ENCODE measurements at places on chromosomes 7 and 10.
A peak's percentile ranks its signal among the peaks of the same experiment; 100 is the strongest.

- peak; percentile 79 for DNase-seq
Measured at GRCh38 chr10:73076360-73077183, 20.1 kb downstream of the P4HA1 start.

- no peak for DNase-seq
Measured at GRCh38 chr7:129006636-129007414, 48.1 kb downstream of the TNPO3 start.

DNA sequence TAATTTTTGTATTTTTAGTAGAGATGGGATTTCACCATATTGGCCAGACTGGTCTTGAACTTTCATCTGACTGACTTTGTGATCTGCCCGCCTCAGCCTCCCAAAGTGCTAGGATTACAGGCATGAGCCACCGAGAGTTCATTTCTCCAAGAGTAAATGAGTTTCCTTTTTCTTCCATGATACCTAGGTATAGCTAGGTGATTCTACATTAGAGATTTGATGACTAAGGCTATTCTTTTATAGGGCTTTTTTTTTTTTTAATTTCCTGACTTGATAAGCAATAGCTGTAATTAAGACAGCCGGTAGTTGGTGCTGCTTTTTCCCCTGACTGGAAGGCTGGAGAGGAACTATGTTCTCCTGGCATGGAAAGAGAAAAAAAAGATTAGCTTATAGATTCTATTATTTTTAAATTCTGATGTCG lies 3.3 kb downstream of the PTPN12 start:
- no peak for DNase-seq

GRCh38 chr7:51263631-51264484 lies 52.8 kb downstream of the COBL start:
- no peak for DNase-seq

DNA sequence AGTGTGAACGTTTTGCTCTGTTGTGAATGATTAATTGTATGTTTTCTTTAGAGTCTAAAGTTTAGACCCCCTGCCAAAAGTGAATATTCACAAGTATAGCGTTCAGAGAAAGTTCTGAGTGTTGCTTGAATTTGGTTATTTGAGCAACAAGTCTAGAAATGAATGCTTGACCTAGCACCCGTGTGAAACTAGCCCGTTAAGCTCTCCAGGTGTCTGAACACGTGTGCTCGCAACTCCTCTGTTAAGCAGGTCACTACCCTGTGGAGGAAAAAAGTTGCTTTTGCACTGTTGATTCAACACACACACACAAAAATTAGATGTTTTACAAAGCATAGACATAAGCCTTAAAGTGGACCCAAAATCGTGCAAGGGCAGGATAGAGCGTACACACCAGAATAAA lies 78.6 kb upstream of the SAMD8 start:
- DNase-seq: no peak

DNA sequence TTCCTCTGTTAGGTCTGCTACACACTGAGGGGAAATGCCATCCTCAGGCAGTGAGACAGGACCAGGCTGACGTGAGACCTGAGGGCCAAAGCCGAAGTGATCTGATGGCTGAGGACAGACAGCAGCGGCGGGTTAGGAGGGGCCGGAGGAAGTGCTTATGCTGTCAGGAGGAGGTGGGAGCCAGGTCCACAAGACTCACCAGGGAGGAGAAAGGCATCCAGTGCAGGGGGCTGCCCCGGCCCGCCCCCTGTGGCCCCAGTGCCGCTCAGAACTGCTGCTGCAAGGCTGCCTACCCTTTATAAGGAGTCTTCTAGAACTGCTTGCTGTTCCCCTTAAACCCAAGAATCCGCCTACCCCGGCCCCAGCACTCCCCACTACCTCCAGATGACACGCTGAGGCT lies 19.8 kb downstream of the AKR1E2 start:
- DNase-seq: no peak

DNA sequence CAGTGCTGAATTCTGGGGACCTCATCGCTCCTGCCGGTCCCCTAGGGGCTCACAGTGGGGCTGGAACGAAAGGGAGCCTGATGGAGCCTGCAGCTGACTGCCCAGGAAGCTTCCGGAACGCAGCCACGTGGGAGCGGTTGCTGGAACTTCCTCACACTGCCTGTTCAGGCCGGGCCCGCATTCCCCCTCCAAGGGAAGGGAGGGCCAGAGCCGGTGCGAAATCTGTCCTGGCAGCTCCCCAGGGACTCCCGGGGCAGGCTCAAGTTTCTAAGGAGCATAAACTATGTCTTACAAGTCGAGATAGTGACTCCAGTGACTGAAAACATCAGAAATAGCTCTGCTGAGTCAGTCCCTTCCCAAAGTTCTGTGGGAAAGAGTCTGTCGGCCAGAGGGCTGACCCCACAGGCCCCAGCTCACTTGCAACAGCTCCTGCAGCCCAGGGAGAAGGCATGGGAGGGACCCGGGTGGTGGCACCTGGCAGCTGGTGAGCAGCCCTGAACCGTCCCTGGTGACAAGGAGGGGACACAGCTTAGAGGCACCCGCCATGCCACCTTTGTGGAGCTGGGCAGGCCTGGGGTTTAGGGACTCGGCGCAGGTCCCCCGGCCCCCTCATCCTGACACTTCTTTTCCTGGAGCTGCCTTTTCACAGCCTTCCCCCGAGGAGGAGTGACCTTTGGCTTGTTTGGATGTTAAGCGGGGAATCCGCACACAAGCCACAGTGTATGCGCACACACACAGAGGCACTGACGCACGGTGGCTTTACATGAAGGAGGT lies 47.6 kb downstream of the PDGFA start:
- peak; percentile 28 for DNase-seq

- no peak for DNase-seq
Measured at GRCh38 chr10:46306516-46307184, 19.9 kb downstream of the ANTXRL start.

- no peak for DNase-seq
Measured at GRCh38 chr7:55657654-55658053, 85.4 kb upstream of the VOPP1 start.

- peak; percentile 19 for DNase-seq
Measured at GRCh38 chr10:106931159-106931852, 233.2 kb downstream of the SORCS1 start.

DNA sequence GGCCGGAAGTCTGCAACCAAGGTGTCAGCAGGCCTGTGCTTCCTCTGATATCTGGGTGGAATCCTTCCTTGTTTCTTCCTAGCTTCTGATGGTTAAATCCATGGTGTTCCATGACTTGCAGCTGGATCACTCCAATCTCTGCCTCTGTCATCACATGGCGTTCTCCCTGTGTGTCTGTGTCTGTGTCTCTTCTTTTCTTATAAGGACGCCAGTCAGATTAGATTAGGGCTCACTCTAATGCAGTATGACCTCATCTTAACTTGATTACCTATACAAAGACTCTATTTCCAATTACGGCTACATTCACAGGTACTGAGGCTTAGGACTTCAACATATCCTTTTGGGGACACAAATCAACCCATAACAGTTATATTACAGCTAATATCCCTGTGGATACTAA lies 70.3 kb upstream of the FAM3C start:
- DNase-seq: no peak

- DNase-seq: no peak
Measured at GRCh38 chr10:78634389-78634815, 434.4 kb upstream of the ZMIZ1 start.

DNA sequence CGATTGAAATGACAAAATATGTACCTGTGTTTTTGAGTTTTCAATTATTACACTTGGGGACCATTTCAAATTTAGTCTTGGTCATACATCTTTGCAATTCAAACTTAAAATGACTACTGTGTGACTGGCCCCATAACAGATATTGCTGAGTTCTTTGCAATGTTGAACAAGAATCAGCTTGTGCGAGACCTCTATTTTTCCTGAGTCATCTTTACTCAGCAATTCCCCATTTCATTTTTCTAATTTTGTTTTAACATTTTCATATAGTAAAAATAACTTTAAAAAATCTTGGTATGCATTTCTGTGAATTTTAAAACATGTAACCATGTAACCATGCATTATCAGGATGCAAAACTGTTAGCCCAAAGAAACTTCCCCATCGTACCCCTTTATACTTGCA lies 678.1 kb downstream of the ANKRD7 start:
- DNase-seq: no peak

DNA sequence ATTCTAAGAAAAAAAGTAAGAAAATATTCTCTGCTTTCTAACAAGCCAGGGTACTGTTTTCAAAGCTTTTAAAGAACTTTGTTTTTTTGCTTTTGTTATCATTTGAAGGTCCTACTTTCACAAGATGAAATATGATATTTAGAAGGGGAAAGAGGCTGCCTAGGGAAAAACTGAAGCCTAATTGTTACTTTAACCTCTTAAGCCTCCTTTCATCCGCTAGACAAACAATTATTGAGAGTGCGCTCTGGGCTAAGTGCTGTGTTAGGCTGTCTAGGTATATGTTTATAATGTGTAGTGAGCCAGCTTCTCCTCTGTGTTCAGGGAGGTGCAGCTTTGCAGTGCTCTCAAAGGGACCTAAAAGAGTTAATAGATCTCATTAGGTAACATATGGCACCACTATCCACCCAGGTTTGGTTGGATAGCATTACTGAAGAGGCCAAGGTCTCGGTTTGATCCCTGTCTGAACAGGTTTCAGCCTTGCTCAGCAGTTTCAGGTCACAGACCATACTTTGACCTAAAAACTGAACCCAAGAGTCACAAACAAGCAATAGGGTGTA lies 17.9 kb downstream of the PDK4 start:
- no peak for DNase-seq

DNA sequence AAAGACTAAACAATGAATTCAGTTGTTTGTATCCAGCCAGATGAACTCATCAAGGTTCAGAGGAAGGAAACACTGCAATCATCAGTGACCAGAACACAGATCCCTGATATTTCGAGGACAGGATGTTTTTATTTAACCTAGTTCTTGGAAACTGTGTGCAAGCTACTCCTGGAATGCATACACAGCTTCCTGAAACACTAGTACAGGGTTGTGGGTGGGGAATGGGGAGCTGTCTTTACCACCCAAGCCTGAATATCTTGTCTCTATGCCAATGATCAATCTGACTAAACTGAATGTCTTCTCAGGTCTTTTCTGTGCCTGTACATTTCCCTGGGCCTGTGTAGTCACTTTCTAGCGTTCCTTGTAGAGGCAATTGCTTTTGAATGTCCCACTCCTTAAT lies 374.6 kb downstream of the CALN1 start:
- no peak for DNase-seq

DNA sequence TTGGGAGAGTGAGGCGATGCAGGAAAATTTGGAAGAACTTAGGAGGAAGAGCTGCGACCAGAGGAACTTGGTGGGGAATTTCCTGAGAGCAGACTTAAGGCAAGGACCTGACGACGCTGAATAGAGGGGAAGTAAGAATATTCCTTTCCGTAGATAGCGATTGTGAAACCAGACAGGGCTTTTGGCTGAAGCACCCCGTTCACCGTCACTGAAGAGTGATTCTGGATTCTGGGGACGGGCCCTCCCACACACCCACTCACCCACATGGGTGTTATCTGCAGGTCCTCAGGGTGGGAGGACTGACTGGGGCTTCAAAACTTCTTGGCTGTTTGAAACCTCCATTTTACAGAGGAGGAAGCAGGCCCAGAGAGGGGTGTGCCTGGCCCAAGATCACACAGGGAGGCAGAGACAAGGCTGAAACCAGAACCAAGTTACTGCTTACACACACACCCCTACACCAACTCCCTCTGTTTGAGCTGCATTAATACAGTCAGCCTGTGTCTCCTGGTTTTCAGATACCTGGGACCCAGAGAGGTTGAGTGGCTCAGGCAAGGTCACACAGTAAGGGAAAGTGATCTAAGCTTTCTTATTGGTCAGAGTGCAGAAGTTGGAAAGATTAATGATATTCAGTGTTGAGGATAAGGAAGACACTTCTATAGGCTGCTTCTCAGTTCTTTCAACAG lies 37.2 kb upstream of the CDH23 start:
- DNase-seq: peak; percentile 62

- DNase-seq: peak; percentile 13
Measured at GRCh38 chr10:24237801-24238395, 29.0 kb downstream of the KIAA1217 start.

- no peak for DNase-seq
Measured at GRCh38 chr7:100065452-100066186, 15.9 kb downstream of the ZNF3 start.

DNA sequence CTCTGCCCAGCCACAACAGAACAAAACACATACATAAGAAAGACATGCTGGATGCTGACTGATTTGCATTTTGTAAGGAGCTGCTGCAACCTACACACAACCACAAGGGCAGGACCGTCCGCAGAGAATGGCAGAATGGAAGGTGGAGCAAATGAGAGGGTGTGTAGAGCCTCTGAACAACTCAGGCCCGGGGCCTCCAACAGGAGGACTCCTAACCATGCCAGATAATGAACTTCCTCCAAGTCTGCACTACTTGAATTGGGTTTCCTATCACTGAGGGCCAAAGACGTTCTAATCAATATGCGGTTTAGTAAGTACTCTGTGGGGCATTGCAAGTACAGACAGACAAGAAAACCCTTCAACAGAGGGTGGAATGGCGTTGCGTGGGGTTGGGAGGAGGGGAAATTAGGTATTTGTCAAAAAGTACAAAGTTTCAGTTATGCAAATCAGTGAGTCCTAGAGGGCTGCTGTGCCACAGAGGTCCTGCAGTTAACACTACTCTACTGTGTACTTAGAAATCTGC lies 14.6 kb downstream of the VOPP1 start:
- no peak for DNase-seq

DNA sequence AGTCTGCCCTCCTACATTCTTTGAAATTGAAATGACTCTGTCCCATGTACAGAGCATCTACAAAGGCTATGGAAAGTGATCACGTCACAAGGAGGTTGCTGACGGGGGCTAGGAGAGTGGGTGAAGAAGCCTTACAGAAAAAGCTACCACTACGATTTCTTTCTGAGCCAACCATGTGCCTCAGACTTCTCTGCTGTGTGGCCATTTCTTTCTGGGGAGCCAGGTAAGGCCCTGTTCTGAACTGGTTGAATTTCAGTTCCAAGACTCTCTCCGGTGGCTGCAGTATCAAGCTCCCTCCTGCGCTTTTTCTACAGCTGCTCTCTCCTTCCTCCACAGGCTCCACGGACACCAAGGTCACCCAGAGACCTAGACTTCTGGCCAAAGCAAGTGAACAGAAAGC lies 112.5 kb upstream of the PRSS1 start:
- DNase-seq: no peak

DNA sequence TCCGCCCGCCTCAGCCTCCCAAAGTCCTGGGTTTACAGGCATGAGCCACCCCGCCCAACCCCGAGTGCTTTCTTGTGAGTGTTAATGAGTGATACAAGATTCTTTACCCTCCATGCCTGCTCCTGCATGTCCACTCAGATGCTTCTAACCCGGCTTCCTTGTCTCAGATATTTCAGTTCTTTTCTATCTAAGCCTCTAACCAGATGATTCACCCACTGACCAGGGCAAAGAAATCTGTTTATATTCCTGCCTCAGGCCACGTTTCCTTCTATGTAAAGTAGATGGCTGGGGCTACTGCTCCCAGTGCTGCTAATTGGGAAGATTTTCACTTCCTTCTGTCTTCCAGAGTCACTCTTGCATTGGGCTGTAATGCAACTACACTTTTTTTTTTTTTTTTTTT lies 395.1 kb upstream of the ANKRD30A start:
- DNase-seq: no peak

DNA sequence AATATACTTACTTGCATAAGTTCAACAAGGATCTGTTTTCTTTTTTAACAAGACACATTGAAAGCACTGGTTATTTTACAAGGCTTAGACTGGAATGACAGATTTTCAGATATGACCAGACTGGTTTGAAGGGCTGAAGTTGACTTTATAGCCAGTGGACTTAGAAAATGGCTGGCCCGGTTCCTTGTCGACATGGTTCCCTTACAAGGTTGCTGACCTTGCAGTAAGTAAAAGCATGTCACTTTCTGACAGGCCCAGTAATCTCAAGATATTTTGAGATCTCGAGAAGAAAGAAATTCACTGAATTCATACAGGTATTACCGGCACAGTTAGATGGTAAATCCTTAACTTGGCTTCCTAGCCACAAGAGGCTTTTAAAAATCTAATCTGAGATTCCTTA lies 136.5 kb downstream of the COBL start:
- no peak for DNase-seq

Measured in Ammon's horn (tissue), 1 donor.